ENCODE measurements at places on chromosomes 5 and 9.

DNA sequence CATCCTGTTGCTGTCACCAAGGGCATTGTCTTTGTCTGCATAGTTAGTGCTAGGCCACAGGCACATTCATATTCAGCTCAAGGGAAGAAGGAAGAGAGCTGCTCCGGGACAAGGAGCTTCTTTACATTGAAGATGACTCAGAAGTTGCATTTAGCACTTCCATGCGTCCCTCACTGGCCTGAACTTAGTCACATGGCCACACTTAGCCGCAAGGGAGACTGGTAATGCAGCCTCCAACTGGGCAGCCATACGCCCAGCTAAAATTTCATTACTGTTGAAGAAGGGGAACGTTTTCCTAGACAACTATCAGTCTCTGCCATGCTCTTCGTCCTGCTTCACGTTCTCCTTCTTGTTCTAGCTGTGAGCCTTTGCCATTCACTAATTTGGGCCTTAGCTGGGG, 20.0 kb downstream of the ACTL7B start:
- no peak for DNase-seq

DNA sequence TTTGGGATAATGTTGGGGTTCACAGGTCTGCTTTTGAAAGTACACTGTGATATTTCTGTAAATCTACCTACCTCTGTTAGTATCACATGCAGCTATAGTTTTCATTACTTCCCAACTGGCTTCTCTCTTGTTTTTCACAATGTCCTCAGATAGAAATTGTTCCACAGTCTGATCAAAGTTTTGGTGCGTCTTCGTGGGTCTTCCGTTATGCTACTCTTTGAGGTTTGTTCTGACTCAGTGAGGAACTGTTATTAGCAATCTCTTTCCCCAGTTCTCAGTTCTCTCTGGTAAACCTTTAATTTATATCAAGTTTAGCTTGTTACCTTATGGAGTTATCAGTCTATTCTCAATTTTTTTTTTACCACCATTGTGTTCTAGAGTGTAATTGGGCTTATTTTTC, 2061.2 kb upstream of the CDH9 start:
- no peak for DNase-seq

GRCh38 chr9:21995666-21996398, 1.2 kb downstream of the CDKN2B-AS1 start:
- no peak for DNase-seq

- DNase-seq: no peak
These were observed at the start of gene RORB for GRCh38 chr9:74496819-74497747. Gene RORB, plus strand, starts transcription at chr9:74497335. Its CDS starts 642 bp downstream, at chr9:74497977.

DNA sequence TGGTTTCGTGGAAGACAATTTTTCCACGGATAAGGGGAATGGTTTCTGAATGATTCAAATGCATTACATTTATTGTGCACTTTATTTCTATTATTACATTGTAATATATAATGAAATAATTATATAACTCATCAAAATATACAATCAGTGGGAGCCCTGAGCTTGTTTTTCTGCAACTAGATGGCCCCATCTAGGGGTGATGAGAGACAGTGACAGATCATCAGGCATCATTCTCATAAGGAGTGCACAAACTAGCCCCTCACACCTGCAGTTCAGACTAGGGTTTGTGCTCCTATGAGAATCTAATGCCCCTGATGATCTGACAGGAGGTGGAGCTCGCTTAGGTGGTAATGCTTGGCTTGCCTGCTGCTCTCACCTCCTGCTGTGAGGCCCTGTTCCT, 6.4 kb downstream of the ISCA1 start:
- no peak for DNase-seq

DNA sequence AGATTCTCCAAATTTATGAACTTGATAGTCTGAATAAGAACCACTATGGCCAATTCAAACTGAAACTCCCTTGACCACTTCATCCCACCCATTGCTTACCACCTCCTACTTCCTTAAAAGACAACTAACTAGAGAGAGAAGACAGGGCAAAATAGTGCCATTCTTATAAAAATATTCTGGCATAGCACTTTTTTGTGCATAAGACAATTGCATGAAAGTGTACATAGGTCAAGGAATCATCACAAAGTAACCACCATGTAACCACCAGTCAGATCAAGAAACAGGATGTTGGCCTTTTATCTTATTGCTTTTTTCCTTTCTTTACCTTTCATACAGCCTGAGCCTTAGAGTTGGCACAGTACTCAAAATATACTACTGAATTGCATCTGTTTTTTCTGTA, 8.1 kb upstream of the ARSB start:
- no peak for DNase-seq

DNA sequence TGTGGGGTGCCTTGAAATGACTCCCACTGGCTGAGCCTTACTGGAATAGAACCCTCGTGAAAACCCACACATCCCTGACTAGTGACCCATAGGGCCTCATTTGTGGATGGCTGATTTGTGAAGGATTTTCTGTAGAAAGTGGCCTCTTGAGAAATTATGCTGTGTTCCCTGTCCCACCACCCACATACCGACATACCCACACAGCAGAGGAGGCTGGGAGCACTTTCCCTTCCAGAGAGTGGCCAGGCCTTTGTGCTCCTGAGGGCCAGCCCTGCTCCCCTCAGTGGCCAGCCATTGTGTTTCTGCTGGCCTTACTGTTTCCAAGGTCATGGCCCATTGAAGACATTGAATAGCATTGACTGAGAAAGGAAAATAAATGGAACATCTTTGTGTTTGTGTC, 29.6 kb downstream of the IL9 start:
- no peak for DNase-seq

GRCh38 chr5:172213126-172213525, 19.2 kb downstream of the EFCAB9 start:
- no peak for DNase-seq

DNA sequence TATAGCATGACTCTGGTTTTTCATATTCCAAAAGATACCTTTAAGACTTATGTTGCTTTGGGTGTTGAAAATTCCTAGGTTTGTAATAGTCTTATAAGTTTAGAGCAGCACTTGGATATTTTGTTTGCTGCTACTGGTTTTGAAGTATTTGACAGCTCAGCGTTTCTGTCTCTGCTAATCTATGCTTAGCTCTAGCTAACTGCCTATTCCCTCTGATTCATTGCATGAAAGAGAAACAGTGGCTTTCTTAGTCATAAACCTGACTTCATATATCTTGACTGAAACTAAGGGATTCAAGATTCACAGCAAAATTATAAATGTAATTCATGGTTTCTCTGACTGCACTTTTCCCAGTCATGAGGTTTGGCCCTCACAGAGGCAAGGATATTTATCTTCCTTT, 35.6 kb upstream of the ANXA1 start:
- no peak for DNase-seq

DNA sequence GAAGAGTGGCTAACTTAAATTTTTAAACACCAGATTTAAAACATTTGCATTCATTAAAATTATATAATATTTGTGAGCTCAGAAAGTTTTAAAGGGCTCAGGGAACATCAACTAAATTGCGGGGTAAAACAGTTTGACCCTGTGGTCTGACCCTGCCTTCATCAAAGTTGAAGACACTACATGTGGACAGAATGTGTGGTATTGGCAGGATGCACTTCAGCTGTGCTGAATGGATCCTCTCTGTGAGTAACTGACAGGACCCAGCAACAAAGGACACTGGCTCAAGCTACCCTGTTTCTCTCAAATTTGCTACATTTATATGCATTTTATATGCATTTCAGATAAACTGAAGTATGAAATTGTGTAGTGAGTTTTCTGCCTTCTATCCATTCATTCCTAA, 288.5 kb downstream of the ZNF608 start:
- DNase-seq: no peak

GRCh38 chr5:17182494-17182893, 34.9 kb upstream of the BASP1 start:
- DNase-seq: no peak

- DNase-seq: no peak
These were observed 156.4 kb downstream of the EDIL3 start for GRCh38 chr5:84228266-84228665.

GRCh38 chr9:133569121-133569785, 34.7 kb downstream of the ADAMTSL2 start:
- no peak for DNase-seq

- DNase-seq: no peak
These were observed 12.9 kb downstream of the OTULINL start for GRCh38 chr5:14594378-14595074.

GRCh38 chr5:141960449-141961323, 2.7 kb upstream of the PCDH12 start:
- peak; percentile 85 for DNase-seq

GRCh38 chr5:23001120-23001519, 148.0 kb upstream of the CDH12 start:
- DNase-seq: no peak

DNA sequence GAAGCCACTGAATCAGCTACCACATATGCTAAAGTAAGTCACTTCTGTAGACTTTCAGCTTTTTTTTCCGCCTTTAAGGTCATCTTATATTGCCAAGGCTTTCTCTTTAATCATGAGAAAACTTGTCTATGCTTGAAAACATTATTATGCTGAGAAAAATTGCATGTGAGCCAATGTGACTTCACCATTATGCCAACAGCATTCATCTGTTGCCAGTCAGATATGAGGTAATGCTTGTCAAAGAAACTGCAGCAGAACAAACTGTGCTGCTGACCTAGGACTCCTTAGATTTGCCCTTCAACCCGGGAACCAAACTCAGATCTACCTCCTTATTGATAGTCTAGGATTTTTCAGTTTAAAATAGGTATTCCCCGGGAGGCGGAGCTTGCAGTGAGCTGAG, 34.3 kb downstream of the SLC44A1 start:
- DNase-seq: no peak

GRCh38 chr9:130053109-130053503, 600 bp upstream of the GPR107 start:
- DNase-seq: no peak

- no peak for DNase-seq
These were observed 40.3 kb upstream of the XPA start for GRCh38 chr9:97737429-97737828.

DNA sequence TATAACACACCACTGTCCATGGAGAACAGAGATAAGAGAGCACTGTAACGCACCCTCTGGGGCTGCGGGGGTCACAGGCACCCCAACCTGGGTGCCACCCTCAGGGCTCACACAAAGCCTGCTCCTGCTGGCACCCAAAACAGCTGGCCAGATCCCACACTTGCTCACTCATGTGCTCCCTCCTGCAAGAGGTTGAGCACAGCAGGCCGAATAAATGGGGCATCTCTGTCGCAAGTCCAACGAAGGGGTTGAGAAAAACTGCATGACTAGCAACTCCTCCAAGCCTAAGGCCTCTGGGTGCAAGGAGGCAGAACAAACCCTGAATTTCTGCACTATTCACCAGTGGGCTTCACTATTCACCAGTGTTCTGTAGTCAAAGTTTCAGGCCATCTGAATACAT, 80.3 kb downstream of the SECISBP2 start:
- no peak for DNase-seq

DNA sequence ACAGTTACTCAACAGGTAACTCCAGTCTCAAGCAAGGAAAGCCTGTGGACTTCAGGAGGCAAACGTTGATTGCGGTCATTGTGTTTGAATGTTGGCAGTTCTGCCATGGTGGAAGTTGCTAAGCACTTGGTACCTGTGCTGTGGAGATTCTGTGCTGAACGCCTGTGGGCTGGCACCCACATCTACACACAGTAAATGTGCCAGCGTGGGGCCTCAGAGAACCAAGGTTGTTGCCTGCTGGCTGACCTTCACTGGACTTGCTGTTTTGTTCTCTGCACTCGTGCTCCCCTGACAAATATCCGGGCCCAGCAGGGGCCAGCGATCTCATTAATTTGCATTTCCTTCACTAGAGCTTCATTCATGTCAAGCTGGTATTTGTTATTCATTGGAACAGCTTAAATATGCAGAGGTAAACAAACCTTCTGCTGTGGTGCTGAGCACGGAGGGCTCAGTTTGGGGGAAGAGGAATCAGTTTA, 141.8 kb downstream of the PRKACG start:
- DNase-seq: no peak

DNA sequence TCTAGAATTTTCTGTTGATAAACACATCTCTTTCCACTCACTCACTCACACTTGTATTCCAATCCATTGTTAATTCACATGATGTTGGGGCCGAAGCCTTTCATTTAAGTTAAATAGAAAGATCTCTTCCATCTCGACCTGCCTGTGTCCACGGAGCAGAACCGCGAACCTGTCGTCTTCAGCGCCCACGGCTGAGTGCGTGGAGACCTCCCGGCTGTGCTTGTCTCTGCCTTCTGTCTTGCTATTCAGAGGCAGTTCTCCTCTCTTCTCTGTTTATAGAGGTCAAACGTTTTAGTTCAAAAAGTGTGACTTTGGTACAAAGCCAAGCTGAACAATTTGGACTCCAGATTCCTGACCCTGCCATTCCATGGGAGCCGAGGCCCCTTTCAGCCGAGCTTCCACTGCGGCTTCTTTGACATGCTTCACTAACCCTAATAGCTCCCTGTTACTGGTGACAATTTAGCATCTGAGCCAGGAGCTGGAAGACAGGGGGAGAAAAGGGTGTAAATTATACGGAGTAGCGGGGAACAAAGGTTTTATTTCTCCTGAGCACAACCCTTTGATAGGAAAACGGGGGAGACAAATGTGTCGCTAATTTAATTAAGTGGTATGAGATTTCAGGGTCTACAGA, 314.4 kb upstream of the IRX4 start:
- no peak for DNase-seq

DNA sequence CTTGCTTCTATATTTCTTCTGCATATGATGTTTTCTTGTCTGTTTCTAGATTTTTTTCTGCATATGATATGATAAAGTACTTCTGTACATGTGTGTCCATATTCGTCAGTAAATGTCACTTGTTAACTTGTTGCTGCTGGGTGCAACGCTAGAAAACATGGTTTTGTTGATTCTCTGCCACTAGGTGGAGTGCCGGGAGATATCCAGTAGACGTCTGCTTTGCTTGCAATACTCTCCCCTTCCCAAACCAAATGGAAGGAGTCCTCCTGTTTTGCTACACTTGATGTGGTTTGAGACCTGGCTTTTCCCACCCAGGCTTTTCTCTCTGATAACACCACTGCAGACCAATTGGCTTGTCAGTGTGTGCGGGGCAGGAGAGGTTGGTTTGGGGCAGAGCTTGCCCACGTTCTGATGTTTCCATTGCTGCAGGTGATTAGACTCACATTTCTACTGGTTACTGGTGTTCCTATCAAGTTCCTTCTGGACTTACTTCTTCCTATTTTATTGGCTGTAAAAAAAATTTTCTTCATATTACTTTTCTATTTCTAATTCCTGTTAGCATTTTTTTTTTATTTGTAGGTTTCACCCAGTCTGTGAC, 900.0 kb upstream of the CDH10 start:
- no peak for DNase-seq
